GM18507 (cell line): ENCODE measurements at places on chromosomes 2 and 18.

- DNase-seq: no peak
Observed at GRCh38 chr18:22964116-22964515, 31.0 kb downstream of the RBBP8 start.

- DNase-seq: no peak
Observed at GRCh38 chr2:219857751-219858150, 230.3 kb downstream of the SLC4A3 start.

DNA sequence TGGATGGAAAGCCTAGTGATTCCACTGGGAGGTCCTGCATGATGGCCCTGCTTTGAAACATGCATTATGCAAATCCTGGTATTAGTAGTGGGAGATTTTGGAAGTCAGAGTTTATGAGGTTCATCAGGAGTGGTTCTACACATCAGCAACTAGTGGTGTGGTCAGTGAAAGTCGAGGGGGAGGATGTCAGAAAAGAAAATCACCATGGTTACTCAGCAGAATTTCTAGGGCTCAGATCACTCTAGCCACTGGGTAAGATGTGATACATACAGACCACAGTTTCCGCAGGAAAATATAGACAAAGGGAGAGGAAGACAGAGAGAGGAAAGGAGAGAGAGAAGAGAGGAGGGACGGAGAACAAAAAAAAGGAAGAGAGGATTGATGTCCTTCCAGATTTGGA, 2100.7 kb upstream of the PIK3C3 start:
- DNase-seq: no peak

- no peak for DNase-seq
Observed at GRCh38 chr2:167487728-167488127, 599.4 kb downstream of the XIRP2 start.

DNA sequence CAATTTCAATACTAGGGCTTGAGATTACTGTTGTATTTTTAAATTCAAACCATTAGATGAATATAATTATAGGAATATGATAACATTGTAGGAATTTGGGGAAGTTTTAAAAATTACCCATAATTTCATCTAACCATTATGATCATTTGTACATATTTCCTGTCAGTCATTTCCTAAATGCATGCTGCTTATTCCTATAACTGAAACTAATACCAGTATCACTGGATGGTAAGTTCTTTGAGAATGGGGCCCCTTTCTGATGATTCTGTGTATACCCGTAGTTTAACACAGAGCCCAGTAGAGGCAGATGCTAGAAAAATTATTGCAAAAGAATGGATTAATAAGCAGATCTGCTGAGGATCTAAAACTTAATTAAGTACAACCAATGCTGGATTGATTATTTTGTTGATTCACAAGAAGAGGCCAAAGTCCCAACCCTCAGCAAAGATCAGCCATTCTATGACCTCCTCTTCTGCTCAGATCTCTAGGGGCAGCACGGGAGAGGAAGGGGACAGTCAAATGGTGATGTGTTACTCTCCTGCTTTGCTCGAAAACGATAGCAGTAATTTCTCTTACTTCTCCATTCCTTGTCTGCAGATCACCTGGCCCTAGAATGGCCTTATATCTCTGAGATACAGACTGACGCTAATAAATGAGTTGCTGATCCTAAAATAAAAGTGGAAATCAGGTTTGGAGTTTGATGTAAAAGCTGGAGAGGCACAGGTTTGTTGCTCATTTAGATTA, 69.5 kb upstream of the PELI1 start:
- no peak for DNase-seq

- DNase-seq: no peak
Observed at GRCh38 chr2:88230911-88231310, 60.8 kb downstream of the THNSL2 start.

- no peak for DNase-seq
Observed at GRCh38 chr2:201357221-201357620, at the start of gene FLACC1. Gene FLACC1, minus strand, starts transcription at chr2:201357345. Its CDS starts 5,941 bp downstream, at chr2:201351404.

DNA sequence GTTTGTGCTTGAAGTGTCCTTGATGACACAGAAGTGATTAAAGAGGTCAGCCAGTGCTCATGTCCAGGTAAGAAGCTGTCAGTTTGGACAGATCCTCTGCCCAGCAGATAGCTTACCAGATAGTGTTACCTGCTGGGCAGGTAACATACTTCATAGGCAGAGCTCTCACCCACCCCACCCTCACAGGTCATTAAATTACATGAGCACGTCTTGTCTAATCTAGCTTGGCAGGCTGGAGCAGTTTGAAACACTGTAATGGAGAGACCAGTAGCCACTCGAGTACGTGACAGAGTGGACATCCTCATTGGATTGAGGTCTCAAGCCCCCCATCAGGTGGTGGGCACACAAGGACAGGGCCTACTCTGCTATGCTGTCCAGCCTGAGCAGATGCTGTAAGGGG, 27.1 kb downstream of the TTC32 start:
- no peak for DNase-seq

- DNase-seq: no peak
Observed at GRCh38 chr2:24579053-24579803, 88.2 kb downstream of the NCOA1 start.

DNA sequence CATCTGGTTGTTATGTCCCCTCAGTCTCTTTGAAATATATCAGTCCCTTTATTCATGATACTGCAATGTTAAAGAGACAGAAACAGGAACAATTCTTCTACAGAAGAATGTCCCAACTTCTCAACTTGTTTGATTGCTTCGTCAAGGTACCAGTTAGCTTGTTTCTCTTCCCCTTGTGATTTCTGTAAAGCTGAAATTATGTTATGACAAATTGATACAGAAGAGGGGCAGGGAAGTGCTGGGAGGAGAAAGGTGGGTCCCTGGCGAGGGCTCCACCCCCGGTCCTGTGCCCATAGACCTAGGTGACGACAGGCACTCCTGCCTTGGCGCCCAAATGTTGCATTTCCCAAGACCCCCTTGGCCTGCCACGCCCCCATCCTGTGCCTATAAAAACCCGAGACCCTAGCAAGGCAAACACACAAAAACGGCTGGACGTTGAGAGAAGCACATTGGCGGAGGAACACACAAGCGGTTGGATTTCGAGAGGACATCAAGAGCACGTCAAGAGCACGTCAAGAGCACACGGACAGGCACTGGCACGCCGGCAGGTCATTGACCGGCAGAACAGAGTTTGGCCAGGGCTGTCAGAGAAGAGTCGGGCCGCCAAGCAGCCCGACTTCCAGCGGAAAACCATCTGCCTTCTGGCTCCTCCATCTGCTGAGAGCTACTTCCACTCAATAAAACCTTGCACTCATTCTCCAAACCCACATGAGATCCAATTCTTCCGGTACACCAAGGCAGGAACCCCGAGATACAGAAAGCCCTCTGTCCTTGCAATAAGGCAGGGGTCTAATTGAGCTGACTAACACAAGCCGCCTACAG, 11.5 kb upstream of the RTN4 start:
- no peak for DNase-seq

GRCh38 chr2:44752761-44753160, 188.7 kb upstream of the SIX3 start:
- DNase-seq: no peak

DNA sequence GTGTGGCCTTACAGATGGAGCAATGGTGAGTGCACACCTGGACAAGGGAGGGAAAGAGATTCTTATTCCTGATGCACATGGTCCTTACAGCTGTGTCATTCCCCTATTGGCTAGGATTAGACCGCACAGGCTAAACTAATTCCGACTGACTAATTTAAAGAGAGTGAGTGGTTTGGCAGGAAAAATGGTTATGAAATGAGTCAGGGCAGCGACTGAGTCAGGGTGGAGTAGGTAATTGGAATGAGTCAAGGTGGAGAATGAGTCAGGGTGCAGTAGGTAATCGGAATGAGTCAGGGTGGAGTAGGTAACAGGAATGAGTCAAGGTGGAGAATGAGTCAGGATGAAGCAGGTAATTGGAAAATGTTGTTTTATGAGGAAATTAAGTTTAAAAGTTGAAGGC, 1353.7 kb upstream of the LRRTM1 start:
- DNase-seq: no peak

GRCh38 chr2:81213598-81213997, 909.0 kb upstream of the LRRTM1 start:
- DNase-seq: no peak

- DNase-seq: no peak
Observed at GRCh38 chr18:10526561-10526949, 728 bp downstream of the NAPG start.

DNA sequence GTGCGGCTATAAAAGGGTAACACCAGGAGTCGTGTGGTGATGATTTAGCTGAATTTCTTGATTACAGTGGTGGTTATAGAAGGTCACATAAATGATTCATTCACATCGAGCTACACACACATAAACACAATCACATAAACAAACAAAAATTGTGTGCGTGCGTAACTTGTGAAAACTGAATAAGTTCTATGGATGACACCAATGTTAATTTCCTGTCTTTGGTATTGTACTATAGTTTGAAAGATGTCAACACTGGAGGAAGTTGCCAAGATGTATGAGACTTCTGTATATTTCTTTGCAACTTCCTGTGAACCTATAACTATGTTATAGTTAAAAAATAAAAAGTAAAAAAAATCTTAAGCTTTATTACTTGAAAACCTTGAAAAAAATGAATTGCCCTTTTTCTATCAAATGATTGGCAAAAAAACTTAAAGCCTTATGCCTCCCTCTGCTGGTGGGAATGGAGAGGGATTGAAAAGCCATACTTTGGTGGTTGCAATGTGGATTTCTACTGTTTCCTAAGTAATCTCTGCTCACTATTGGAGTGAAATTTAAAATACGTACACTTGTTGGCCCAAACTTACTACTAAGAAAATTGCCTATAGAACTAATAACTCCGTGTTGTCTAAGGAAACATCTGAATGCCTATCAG, 227.7 kb downstream of the RPIA start:
- no peak for DNase-seq

- DNase-seq: no peak
Observed at GRCh38 chr2:98382739-98383138, 36.5 kb downstream of the CNGA3 start.

- no peak for DNase-seq
Observed at GRCh38 chr2:63842149-63843061, 709 bp downstream of the UGP2 start.
